ENCODE measurements at places on chromosomes 6 and 20.

DNA sequence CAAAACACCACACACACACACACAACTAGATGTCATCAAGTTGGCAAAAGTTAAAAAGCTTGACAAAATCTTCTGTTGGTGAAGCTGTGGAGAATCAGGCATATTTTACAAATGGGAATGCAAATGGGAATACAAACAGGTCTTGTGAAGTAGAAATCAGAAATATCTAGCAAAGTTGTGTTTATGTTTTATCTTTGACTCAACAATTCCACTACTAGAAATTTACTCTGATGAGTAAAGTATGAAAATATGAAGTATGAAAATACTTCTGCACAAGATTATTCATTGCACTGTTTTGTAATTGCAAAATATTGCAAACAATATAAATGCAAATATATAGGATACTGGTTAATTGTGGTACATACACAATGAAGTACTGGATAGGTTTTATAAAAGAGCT, 1166.0 kb upstream of the GJE1 start:
- no peak for DNase-seq

DNA sequence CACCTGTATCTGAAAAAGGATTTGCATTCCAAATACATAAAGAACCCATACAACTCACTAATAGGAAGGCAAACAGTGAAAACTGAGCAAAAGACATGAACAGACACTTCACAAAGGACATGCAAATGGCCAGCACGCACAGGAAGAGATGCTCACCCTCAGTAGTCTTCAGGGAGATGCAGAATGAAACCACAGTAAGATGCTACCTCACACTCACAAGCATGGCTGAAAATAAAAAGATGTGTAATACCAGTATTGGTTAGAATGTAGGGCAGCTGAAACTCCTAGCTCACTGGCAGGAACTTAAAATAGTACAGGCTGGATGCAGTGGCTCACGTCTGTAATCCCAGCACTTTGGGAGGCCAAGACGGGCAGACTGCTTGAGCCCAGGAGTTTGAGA, 64.6 kb downstream of the SNX5 start:
- no peak for DNase-seq

GRCh38 chr6:138008791-138009190, 98.4 kb downstream of the PERP start:
- DNase-seq = no peak

DNA sequence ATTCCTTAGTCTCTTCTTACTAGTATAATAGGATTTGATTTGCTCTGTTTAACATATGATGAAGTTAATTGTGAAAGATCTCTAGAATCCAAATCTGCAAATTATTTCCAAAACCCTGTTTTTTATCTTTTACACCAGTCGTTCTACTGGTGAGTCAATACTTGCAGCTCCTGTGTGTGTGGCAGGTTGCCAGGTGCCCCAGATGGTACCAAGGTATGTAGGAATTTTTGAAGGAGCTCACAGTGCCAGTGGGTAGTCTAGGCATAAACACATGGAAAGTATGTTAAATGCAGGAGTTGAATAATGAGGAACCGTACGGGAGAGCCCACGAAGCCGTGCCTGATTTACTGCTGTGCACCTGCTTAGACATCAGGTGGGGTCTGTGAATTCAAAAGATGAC, 192.2 kb downstream of the FARS2 start:
- DNase-seq = no peak

DNA sequence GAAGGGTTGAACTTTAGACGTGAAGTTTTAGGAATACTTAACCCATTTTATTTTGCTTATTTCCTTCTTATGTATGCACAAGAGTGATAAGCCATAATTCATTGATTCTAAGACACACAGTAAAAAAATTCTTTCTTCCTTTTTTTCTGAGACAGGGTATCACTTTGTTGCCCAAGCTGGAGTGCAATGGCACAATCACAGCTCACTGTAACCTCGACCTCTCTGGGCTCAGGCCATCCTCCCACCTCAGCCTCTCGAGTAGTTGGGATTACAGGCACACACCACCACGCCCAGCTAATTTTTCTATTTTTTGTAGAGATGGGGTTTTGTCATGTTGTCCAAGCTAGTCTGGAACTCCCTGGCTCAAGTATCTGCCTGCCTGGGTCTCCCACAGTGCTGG, 116.6 kb upstream of the RNF24 start:
- no peak for DNase-seq

- DNase-seq = no peak
Measured at GRCh38 chr20:38346741-38347140, 459 bp downstream of the LBP start.

- no peak for DNase-seq
Measured at GRCh38 chr6:89830170-89830809, 610 bp downstream of the CASP8AP2 start.
